Activated CD4-positive, alpha-beta memory T cell treated with anti-CD3 and anti-CD28 coated beads, Interleukin-2, amount 10 ng/mL, durations not matched to agents 7 days and 5 days (primary cell): ENCODE measurements at places on chromosomes 4 and X. TPM values are rescaled to one million over a fixed set of nuclear protein-coding genes. Genes with fewer than 3 reads are reported as not detected.

The DUSP21 gene
- not detected for total RNA-seq

The BMP2K gene
- total RNA-seq = 15.6 TPM

The VEGFD gene
- total RNA-seq = not detected

The CDS1 gene
- total RNA-seq = 0.53 TPM

The TMPRSS11A gene
- not detected for total RNA-seq

The SYTL5 gene
- total RNA-seq = not detected

The DDIT4L gene
- 1.3 TPM for total RNA-seq

The UCP1 gene
- not detected for total RNA-seq

The NXF2B gene
- total RNA-seq = not detected

The NWD2 gene
- total RNA-seq = not detected

The SFRP2 gene
- not detected for total RNA-seq

The EOLA2 gene
- total RNA-seq = 40.6 TPM

The POU3F4 gene
- total RNA-seq = not detected

The TLR6 gene
- 5.4 TPM for total RNA-seq

The C4orf51 gene
- total RNA-seq = not detected

The CD40LG gene
- total RNA-seq = 139 TPM

The MAGEA1 gene
- total RNA-seq = not detected

The ALB gene
- total RNA-seq = not detected

The GPRASP1 gene
- total RNA-seq = 1.6 TPM

The INPP4B gene
- 44.6 TPM for total RNA-seq

The USP51 gene
- total RNA-seq = 1.1 TPM

The PPP3CA gene
- total RNA-seq = 45.5 TPM

The ATOH1 gene
- total RNA-seq = not detected
